Activated B cell treated with CpG ODN at 0.5 μM for 24 hours (primary cell): ENCODE measurements at places on chromosomes 4 and X. TPM values are rescaled to one million over a fixed set of nuclear protein-coding genes. Genes with fewer than 3 reads are reported as not detected.

DNA sequence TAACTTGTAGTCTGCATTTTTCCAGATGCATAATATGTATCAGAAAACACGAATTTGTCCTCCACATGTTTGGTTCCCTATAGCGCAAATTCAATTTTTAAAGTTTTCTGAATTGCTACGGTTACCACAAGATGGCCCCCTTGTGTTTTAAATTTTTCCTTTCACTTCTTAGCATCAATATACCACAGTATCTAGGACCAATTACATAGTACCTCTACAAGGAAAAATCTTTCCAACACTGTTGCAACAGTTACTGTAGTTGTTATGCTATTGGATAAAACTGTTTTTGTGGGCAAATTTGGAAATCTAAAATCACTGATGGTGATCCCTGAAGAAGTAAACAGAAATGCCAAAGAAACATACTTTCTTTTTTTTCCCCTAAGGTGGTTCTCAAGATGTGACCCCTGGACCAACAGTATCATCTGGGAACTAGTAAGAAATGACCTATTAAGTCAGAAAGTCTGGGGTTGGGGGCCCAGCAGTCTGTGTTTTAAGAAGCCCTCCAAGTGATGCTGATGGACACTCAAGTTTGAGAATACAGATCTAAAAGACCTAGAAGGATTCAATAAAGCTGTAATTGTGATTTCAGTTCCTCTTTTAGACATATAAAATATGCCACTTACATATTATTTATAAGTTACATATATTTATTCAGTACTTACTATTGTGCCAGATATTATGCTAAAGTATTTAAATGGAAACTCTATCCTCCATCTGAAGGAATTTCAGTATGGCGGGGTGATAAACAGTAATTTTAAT is 3.1 kb downstream of the ZGRF1 start:
- H3K27me3 ChIP-seq = no peaks in the 10 kb centered on the region
- DNase-seq = no peak
- no peak overlapping the region for H3K4me3 ChIP-seq

GRCh38 chr4:3436798-3437581 is 4.8 kb upstream of the HGFAC start:
- H3K27me3 ChIP-seq = no peaks in the 10 kb centered on the region
- H3K4me3 ChIP-seq = no peak overlapping the region
- H3K36me3 ChIP-seq = no peaks in the 10 kb centered on the region
- no peak for DNase-seq

GRCh38 chr4:36304138-36304681 is 22.8 kb downstream of the DTHD1 start:
- H3K36me3 ChIP-seq = no peaks in the 10 kb centered on the region
- peak overlapping the region; percentile 62 for H3K27ac ChIP-seq
- H3K27me3 ChIP-seq = no peaks in the 10 kb centered on the region
- DNase-seq = no peak
- peaks cover 42% of the 10 kb centered on the region for H3K4me1 ChIP-seq

- no peak overlapping the region for H3K27ac ChIP-seq
- H3K27me3 ChIP-seq = no peaks in the 10 kb centered on the region
- DNase-seq = no peak
- H3K4me1 ChIP-seq = no peaks in the 10 kb centered on the region
Measured at GRCh38 chrX:39112143-39112542, 310.9 kb downstream of the MID1IP1 start.

GRCh38 chr4:84936123-84936522 is 30.4 kb downstream of the WDFY3 start:
- no peaks in the 10 kb centered on the region for H3K27me3 ChIP-seq
- DNase-seq = no peak
- no peaks in the 10 kb centered on the region for H3K36me3 ChIP-seq
- no peak overlapping the region for H3K4me3 ChIP-seq
- H3K4me1 ChIP-seq = no peaks in the 10 kb centered on the region

DNA sequence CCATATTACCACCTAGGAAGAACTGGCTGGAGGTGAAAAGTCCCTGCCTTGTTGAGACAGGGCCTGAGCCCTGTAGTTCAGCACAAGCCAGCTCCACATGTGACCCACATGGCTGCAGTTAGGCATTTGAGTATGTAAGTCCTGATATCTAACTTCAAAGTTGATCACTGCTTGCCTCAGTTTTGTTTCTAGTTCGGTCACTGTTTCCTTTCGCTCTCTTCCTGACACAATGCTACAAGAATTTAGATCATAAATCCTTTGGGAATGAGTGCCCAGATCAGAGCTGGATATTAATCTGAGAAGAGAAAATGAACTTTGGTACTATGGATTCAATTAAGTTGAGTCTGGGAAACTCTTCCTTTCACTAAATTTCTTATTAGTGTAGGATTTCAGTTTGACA is 48.4 kb downstream of the AKAP4 start:
- H3K36me3 ChIP-seq = no peaks in the 10 kb centered on the region
- peaks cover 3% of the 10 kb centered on the region for H3K27me3 ChIP-seq
- no peak overlapping the region for H3K4me3 ChIP-seq
- DNase-seq = no peak
- H3K4me1 ChIP-seq = no peaks in the 10 kb centered on the region

GRCh38 chrX:124086411-124086810 is 124.9 kb downstream of the STAG2 start:
- no peak overlapping the region for H3K4me3 ChIP-seq
- H3K27me3 ChIP-seq = no peaks in the 10 kb centered on the region
- H3K27ac ChIP-seq = no peak overlapping the region
- no peak for DNase-seq

- H3K4me3 ChIP-seq = no peak overlapping the region
- no peaks in the 10 kb centered on the region for H3K4me1 ChIP-seq
- DNase-seq = no peak
- no peak overlapping the region for H3K27ac ChIP-seq
- no peaks in the 10 kb centered on the region for H3K27me3 ChIP-seq
Measured at GRCh38 chrX:42686706-42687105, 91.3 kb downstream of the PPP1R2C start.

GRCh38 chr4:141121101-141121500 is 12.2 kb downstream of the RNF150 start:
- H3K27me3 ChIP-seq = peaks cover 12% of the 10 kb centered on the region
- H3K4me3 ChIP-seq = no peak overlapping the region
- H3K27ac ChIP-seq = no peak overlapping the region
- H3K36me3 ChIP-seq = no peaks in the 10 kb centered on the region
- DNase-seq = no peak
- H3K4me1 ChIP-seq = no peaks in the 10 kb centered on the region

DNA sequence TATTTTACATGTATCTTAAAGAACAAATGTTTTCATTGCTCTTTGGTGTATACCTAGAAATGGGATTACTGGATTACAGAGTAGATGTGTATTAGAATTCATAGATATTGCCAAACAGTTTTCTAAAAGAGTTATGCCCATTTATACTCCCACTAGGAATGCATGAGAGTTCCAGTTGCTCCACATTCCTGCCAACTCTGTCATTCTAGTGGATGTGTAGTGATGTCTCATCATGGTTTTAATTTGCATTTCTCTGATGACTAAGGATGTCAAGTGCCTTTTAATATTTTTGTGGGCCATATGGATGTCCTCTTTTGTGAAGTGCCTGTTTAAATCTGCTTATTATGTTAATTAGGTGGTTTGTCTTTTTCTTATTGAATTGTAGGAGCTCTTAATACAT is 65.6 kb upstream of the BMP2K start:
- no peaks in the 10 kb centered on the region for H3K27me3 ChIP-seq
- H3K36me3 ChIP-seq = no peaks in the 10 kb centered on the region
- no peak for DNase-seq
- H3K27ac ChIP-seq = no peak overlapping the region
- H3K4me1 ChIP-seq = peaks cover 27% of the 10 kb centered on the region

DNA sequence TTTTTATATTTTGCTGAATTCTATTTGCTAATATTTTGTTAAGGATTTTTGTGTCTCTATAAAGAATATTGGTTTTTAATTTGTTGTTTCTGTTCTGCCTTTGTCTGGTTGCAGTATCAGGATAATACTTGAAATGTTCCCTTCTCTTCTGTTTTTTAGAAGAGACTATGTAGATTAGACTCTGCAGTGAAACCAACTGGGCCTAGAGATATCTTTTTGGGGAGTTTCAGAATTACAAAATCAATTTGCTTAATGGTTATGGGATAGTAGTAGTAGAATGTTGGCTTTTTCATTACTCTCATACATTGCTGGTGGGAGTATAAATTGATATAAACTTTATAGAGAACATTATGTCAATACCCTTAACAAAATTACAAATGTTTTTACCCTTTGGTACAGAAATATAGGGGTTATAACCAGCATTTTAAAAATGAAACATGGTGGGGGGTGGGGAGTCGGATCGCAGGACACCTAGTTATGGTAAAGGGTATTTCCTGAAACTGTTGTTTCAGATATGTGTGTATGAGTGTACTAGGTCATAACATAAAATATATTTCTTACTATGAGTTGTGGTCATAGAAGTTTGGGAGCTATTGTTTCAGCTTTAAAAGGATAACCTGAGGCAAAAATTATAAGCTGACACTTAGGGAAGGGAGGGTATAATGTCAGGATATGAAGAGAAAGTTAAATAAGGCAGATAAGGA is 29.0 kb downstream of the CLOCK start:
- H3K27ac ChIP-seq = no peak overlapping the region
- H3K4me1 ChIP-seq = peaks cover 3% of the 10 kb centered on the region
- no peaks in the 10 kb centered on the region for H3K27me3 ChIP-seq

GRCh38 chr4:122576261-122577188 is 44.3 kb downstream of the IL21 start:
- H3K27me3 ChIP-seq = peaks cover 7% of the 10 kb centered on the region
- H3K36me3 ChIP-seq = no peaks in the 10 kb centered on the region
- no peaks in the 10 kb centered on the region for H3K4me1 ChIP-seq
- no peak overlapping the region for H3K27ac ChIP-seq
- no peak overlapping the region for H3K4me3 ChIP-seq

DNA sequence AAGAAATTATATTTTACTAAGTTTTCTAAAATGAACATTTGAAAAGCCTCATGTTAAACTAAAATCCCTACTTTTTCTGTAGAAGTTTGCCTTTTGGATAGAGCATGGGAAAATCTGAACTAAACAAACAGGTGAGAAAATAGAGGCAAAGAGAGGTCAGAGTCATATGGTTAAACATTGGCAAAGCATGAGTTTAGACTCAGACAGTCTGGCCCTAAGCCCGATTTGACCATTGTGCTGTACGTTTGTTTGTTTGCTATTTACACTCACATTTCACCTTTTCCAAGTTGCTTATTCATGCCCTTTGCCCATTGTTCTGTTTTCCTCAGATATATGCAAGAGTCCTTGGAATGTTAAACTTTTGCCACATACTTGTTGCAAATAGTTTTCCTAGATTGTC is 85.4 kb downstream of the TIGD2 start:
- peaks cover 7% of the 10 kb centered on the region for H3K27me3 ChIP-seq
- H3K27ac ChIP-seq = no peak overlapping the region
- no peak for DNase-seq

GRCh38 chrX:123513585-123514278 is 219.1 kb downstream of the THOC2 start:
- DNase-seq = no peak
- no peaks in the 10 kb centered on the region for H3K4me1 ChIP-seq
- no peaks in the 10 kb centered on the region for H3K36me3 ChIP-seq
- H3K27ac ChIP-seq = no peak overlapping the region
- H3K27me3 ChIP-seq = no peaks in the 10 kb centered on the region
- H3K4me3 ChIP-seq = no peak overlapping the region

DNA sequence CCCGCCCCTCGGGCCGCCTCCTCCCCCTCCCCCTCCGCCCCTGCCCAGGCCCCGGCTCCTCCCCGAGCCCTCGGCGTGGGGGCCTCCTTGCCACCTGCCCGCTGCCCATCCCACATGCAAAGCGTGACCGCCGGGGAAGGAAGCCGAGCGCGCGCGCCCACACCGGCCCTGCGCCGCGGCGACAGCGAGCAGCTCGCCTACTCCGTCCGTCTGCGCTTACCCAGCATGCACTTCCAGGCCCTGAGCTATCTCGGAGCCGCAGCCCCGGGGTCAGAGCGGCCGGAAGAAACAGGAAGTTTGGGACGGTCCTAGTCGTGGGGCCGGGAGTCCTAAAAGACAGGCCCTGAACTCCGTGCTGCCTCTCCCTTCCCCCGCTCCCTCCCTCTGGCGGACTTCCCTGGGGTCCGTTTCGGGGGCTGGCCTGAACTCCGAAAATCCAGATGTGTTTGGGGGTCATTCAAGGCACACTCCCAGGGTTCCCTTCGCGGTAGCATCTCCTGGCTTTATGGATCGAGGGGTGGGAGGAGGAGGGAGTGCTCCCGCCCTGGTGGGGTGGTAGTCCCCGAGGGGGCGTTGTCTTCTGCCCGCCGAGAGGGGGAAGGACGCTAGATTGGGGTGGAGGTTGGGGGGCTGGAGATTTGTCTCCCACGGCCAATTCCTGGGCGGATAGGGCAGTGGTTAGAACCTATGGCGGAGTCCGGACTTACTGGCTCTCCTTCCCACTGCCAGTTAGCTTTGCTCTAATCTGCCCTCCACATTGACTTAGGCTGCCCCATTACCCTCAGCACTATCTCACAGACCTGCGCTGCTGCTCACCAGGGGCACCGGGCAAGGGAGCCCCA is 25.0 kb upstream of the BCORL1 start:
- H3K4me1 ChIP-seq = peaks cover 37% of the 10 kb centered on the region
- peak overlapping the region; percentile 59 for H3K27ac ChIP-seq
- peak; percentile 64 for DNase-seq
- H3K36me3 ChIP-seq = peaks cover 3% of the 10 kb centered on the region

- H3K27me3 ChIP-seq = no peaks in the 10 kb centered on the region
- peak overlapping the region; percentile 84 for H3K27ac ChIP-seq
- peak; percentile 32 for DNase-seq
- peak overlapping the region; percentile 94 for H3K4me3 ChIP-seq
- H3K4me1 ChIP-seq = peaks cover 39% of the 10 kb centered on the region
Measured at GRCh38 chr4:141636771-141637460, 533 bp downstream of the IL15 start.

GRCh38 chr4:112172180-112172579 is 26.9 kb downstream of the FAM241A start:
- H3K27me3 ChIP-seq = no peaks in the 10 kb centered on the region
- no peak overlapping the region for H3K27ac ChIP-seq
- DNase-seq = no peak
- H3K36me3 ChIP-seq = no peaks in the 10 kb centered on the region
- peaks cover 2% of the 10 kb centered on the region for H3K4me1 ChIP-seq
- H3K4me3 ChIP-seq = no peak overlapping the region

DNA sequence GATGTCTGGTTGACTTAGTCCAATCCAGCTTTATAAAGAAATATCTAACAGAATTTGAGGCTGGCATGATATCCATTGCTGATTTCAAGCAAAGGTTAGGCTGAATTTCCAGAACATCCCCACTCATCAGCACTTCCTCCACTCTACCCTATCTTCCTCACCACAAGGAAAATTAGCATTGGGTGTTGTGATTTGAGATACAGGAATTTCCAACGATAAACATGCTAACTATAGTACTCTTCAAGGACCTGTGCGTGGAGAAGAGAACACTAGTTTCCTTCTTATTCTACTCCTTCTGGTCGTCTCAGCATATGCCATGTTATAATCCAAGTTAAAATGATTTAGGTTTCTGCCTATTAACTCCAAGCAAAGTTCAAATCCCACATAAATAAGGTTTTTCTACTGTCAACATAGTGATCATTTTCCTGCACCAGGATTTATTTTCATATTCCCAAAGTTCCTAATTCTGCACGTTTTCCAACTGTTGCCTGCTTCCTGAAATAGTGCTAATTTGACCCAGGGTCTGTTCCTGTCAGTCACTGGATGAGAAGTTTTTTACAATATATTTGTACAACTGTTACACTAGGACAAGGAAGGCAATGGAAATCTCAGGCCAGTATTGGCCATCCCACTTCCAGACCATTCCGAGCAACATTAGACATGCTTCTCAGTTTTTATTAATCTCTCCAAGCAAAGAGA is 177.6 kb upstream of the EDNRA start:
- H3K27ac ChIP-seq = no peak overlapping the region
- H3K4me1 ChIP-seq = no peaks in the 10 kb centered on the region
- no peaks in the 10 kb centered on the region for H3K36me3 ChIP-seq
- H3K4me3 ChIP-seq = no peak overlapping the region
- DNase-seq = no peak

Gene SSX1
- not detected in 2 replicates for total RNA-seq

Gene IL1RAPL1
- not detected in 2 replicates for total RNA-seq

Gene MEPE
- total RNA-seq = not detected in 2 replicates
